ENCODE measurements at places on chromosomes 16 and 17.

DNA sequence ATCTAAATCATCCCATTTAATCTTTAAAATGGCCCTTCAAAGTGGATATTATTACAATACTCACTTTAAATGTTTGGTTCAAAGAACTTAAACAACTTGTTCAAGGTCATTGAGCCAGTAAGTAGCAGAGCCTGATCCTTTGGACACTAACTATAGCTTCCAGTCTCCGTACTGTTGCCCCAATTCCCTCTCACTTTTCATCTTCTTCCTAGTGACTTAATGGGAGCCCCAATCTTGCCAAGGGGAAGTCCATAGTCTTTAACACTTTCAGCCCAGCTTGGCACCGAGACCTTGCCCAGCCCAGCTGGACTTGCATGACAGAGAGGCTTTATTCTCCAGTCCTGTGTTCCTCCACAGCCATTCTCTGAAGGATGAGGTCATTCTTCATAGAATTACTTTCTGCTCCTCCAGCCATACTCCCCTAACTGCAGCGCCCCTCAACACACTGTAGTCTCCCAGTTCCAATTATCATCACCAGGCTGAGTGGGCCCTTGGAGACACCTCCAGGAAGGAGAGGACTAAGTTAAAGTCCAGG is 49.2 kb upstream of the NLK start:
- no peak for DNase-seq

DNA sequence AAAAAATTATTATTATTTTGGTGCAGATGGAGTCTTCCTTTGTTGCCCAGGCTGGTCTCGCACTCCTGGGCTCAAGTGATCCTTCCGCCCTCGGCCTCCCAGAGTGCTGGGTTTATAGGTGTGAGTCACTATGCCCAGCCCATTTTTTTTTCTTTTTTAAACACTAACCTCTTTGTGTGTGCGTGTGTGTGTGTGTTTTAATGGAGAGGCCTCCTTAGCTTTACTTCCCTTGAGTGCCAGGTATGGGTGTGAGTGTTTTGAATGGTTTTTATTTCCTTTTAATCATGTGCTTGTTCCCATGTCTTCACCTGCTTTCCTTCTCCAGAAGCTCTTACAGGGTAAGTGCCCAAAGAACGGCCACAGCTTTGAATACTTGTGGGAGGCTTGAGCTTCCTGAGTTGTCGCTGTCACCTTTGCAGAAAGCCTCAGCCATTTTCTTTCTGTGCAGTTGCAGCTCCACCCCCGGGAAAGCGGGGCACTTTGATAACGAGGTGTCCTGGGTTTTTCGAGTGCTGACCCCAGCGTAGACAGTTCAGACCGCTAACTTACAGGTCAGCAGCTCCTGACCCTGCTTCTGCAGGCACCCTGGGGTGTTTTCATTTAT is 22.6 kb downstream of the AKAP1 start:
- DNase-seq: no peak

DNA sequence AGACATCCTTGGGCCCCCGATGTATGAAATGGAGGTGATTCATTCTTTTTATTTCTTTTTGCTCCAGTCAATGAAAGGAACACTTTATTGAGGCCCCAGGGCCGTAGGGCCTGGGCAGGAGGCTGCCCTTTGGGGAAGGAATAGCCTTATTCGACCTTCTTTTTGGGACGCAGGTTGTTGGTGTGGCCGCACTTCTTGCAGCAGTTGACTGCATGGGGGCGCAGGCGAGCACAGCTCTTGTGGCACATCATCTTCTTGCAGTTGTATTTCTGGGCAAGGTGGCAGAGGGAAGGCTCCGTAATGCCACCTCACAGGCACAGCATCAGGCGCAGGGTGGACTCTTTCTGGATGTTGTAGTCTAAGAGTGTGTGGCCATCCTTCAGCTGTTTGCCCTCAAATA is 50.9 kb downstream of the SIAH1 start:
- DNase-seq: no peak

DNA sequence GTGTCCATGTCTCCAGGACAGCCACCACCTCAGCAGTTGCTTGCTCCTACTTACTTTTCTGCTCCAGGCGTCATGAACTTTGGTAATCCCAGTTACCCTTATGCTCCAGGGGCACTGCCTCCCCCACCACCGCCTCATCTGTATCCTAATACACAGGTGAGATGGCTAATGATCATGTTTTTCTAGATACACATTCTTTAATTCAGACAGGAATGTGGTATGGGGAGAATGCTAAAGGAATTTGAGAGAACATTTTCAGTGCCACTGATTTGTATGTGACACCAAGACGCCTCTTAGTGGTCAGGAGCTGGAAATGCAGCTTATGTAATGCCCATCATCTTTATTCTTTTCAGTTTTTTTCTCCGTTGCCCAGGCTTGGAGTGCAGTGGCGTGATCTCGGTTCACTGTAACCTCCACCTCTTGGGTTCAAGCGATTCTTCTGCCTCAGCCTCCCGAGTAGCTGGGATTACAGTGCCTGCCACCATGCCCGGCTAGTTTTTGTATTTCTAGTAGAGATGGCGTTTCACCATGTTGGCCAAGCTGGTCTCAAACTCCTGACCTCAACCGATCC is 8.9 kb upstream of the RAPGEFL1 start:
- DNase-seq: no peak

DNA sequence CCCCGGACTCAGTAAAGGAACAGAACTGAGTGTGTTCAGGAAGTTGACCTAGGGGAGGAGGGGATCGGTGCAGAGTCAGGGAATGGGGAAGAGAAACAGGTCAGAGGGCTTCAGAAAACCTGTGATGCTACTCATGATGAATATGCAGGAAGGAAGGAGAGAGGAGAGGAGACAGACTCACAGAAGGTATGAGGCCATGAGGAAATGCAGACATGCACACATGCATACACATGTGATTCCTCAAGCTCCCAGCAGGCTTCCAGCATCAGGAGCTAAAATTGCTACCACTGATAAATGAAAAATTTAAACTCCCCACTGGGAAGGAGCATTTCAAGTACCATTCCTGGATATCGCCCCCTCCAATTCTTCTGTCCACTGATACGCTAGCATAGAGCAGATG is 262.6 kb downstream of the SLC39A11 start:
- DNase-seq: no peak

GRCh38 chr17:36755586-36755985 is 154.2 kb downstream of the MRM1 start:
- no peak for DNase-seq

DNA sequence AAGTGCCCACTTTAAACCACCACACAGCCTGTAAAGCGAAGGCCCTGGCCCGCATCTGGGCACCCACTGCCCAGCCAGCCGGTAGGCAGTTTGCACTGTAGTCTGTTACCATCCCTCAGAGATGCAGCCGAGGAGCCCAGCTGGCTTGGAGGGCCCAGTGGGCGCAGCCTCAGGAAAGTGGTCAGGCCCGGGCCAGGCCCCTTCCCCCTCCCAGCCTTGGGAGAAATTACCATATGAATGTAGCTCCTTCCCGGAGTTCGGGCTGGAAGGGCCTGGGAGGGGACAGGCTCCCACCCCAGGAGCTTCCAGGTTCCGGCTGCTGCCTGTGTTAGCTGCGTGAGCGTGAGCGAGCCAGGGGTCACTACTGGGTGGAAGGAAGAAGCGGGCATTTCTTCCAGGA is 325.4 kb downstream of the SEC14L1 start:
- DNase-seq: no peak

DNA sequence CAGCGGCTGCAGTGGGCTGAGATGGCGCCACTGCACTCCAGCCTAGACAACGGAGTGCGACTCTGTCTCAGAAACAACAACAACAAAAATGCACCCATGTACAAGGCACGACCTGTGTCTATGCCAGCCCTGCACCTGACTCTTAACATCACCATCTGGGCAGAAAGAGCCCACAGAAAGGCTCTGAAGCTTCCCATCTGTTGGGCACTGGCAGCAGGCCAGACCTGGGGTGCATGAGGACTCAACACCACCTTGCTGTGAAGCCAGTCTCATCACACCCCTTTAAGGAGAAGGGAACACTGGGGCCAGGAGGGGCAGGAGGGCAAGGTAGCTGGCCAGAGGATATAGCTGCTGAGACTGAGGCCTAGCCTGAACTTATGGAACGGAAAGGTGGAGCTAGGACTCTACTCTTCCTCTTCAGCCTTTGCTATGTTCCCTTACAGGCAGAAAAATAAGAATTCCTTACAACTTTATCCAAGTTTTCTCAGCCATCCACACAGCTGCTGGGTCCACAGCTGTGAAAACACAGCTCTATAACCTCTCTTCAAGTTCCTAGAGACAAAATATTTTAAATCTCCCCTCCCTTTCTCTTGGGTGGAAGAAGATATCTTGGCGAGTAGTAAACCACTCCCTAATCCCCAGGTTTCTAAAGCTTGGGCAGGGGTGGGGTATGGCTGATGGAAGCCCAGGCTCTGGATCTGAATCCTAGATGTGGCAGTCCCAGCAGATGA is 2.8 kb downstream of the ELOB start:
- no peak for DNase-seq

DNA sequence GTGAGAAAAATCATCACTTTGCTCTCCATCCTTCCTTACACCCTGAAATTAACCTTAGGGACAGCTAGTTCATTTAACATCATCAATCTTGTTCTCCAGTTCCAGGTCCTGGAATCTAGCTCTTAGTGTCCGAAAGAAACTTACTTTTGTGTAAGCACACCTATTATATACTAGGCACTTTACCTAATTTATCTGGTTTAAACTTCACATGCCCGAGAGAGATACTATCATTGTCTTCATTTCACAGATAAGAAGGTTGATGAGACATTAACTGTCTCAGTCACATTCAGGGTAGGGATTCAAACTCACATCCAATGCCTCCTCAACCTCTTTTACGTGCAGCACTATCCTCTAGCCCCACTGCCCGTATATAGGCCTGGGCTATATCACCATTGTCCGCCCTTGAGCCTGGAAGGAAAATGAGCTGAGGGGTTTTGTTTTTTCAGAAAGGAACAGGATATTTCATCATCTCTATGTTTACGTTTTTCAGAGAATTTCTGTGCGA is 501 bp upstream of the AP2B1 start:
- DNase-seq: no peak

GRCh38 chr16:50021544-50021943 is 3.5 kb upstream of the CNEP1R1 start:
- DNase-seq: no peak

DNA sequence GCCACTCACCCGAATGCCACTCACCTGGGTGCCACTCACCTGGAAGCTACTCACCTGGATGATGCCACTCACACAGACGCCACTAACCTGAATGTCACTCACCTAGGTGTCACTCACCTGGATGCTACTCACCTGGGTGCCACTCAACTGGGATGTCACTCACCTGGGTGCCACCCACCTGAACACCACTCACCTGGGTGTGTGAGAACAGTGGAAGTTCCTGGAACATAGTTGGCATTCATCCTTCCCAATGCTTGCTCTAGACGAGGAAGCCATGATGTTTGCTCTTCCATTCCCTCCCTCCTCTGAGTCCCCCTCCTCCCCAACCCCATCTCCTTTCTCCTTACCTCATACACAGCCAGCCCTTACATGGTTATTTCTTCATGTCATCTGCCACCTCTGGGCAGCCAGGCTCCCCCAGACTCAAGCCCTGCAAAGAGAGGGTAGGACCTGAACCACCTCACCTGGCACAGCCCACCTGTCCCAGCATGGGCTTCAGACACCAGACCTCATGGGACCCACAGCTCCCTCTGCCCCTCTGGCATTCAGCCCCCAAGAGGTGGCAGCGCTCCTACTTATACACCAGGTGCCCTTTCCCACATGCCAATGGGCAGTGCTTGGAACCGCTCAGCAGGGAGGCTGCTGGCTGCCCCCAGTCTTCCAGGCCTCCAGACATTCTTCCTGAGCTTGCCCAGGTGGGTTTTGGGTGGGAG is 171.8 kb upstream of the FOXF1 start:
- no peak for DNase-seq

GRCh38 chr17:49748791-49749190 is 15.1 kb downstream of the FAM117A start:
- DNase-seq: no peak

GRCh38 chr17:52986056-52986662 is 827.6 kb upstream of the CA10 start:
- no peak for DNase-seq

- DNase-seq: no peak
Measured at GRCh38 chr17:14359163-14360020, 58.5 kb downstream of the HS3ST3B1 start.

DNA sequence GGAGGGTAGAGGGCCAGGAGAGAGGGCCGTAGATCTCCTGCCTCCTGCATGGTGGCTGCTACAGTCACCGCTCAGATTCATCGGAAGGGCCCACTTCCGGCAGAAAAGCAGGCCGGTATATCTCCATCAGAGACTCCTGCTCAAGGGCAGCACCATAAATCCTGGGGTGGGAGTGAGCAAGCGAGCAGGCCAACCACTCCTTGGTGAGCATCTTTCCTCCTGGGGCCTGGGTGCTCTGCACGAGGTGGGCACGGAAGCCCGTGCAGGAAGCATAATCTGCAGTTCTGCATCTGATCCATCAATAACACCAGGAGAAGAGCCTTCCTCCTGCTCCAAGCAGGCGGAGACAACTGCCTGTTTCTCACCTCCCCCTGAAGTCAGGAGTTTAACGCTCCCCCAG is 57.4 kb upstream of the TMEM132E start:
- no peak for DNase-seq
